Stimulated activated CD4-positive, alpha-beta T cell treated with anti-CD3 and anti-CD28 coated beads, Interleukin-1b, Interleukin-23, amount 100 ng/mL, for 48 hours (primary cell): ENCODE measurements at places on chromosomes 11 and 22.
A peak's percentile ranks its signal among the peaks of the same experiment; 100 is the strongest.

DNA sequence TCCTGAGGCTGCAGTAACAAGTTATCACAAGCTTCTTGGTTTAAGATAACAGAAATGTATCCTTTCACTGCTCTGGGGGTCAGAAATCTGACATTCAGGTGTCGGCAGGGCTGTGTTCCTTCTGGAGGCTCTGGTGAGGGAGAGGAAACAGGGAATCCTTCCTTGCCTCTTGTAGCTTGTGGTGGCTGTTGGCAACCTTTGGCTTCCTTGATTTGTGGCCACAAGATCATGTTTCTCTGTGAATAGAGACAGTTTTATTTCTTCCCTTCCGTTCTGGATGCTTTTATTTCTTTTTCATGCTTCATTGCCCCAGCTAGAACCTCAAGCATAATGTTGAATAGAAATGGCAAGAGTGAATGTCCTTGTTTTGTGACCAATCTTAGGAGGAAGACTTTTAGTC, 44.0 kb downstream of the MPPED1 start:
- DNase-seq = no peak

DNA sequence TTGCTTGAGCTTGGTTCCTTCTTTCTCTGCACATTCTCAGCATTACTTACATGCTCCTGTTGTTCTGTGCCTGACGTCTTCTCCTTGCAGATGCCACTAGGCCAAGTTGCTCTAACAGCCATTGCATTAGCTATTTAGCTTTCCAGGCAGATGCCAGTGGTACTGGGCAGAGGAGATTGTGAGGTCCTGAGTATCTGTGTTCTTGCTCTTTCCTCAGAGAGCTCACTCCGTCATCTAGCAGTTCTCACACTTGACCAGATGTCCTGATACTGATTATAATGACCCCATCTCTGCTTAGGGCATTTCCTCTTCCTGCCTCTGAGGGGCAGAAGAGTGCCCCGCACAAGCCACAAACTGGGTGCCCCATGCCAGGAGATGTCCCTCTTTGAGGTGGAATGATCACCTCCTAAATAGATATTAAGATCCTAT, 30.7 kb downstream of the ARHGAP1 start:
- DNase-seq = no peak

DNA sequence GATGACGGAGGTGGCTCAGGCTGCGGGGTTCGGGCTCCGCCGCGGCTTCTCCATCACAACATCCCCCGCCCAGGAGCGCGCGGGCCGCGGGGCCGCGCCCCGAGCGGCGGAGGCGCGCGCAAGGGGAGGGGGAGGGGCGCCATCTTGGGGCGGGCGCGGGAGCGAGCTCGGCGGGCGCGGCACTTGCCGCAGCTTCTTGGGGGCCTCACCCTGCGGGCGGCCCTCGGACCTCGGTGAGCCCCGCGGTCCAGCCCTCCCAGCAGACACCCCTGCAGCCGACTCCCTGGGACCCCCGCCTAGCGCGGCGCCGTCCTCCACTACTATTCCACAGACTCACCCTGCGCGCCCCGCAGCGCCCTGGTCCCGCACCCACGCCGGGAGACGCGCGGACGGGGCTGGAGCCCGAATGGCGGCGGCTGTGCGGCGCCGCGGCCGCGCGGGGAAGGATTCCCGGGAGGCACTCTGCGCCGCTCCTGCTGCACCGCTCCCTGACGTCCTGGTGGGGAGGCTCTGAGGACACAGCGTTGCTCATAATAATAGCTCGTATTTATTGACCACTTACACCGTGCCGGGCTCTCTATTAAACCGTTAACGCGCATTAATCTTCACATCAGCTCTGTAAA, at the start of gene APBB1:
APBB1 (minus strand) TSS at position 86 of the 623 bp plus-strand sequence. CDS start 7,747 bp downstream, outside the sequence.
- peak; percentile 57 for DNase-seq

DNA sequence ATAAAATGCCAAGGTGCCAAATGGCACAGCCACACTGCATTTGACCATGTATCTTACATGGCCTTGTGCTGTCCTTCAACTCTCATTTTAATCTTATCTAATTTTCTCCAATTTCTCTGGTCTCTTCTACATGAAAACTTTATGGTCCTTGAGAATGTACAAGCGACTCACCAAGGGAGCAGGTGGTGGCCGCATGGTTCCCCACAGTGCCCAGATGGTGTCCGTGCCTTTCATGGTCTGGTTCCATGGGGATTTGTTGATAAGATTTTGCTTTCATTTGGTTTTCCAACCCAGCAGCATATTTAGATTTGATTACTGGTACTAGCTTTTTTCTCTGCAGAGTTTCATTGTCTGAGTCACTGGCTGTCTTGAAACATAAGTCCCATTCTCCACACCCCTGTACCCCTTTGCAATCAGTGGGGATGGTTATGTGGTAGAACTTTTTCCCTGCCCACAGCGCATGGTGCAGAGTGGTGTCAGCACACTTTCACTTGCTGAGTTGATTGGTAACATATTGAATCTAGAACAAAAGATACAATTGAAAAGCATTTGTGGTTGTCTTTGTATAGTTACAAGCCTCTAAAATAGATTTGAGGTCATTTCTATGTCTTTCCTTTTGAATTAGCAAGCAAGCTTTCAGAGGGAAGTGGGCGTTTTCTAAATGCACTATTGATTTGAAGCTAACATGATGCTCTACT, 24.1 kb downstream of the ZNRF3 start:
- peak; percentile 87 for DNase-seq

GRCh38 chr11:74581954-74582547, 10.3 kb upstream of the POLD3 start:
- DNase-seq = no peak

GRCh38 chr11:86061483-86062205, 7.2 kb downstream of the PICALM start:
- DNase-seq = no peak

GRCh38 chr11:28621753-28622152, 513.6 kb downstream of the METTL15 start:
- DNase-seq = no peak

DNA sequence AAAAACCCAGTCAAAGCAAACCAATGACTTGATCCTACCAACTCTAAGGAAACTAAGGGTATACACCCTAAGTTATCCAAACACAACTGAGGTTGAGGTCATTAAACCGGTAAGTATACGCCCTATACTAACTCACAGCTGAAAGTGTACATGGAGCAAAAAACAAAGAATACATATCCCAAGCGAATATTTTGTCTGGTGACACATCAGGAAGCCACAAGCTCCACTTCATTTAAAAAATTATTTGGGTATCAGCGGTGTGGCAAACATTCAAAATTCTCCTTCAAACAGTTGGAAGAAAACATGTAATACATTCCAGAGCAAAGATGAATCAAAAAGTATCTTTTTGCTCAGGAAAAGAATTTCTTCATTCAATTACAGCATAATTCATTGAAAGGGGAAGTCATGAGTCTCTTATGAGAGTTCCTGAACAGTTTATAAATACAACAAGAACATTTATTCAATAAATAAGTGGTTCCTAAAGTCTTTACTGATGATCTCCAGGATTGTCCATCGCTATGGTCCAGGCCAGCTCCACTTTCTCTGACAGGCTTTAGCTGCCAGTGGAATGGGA, 4.5 kb upstream of the JAML start:
- DNase-seq = no peak

DNA sequence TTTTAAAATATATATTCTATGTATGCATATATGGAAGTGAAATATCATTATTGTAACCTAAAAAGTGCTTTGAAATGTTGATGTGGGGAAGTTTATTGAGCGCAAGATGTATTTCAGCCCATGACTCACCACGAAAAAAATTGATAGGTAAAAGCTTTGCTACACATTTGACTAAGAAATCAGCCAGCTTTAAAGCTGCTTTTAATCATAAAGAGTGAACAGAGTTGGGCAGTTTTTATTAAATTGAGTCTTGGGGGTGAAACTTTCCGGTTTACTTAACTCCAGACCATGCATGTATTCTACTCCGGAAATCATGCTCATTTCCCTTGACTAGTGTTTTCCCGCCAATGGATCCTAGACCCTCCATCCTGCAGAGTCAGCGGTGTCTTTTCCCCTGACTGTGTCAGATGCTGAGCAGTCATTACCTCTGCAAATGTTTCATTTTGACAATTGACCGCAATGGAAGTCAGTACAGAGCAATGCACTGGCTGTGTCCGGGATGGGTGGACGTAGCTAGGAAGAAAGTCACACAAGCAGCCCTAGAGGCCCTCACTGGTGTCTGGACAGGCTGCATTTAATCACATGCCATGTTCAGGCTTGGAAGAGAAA, 47.2 kb upstream of the MPEG1 start:
- DNase-seq = no peak

GRCh38 chr11:96196181-96196662, 146.8 kb downstream of the MAML2 start:
- DNase-seq = no peak

DNA sequence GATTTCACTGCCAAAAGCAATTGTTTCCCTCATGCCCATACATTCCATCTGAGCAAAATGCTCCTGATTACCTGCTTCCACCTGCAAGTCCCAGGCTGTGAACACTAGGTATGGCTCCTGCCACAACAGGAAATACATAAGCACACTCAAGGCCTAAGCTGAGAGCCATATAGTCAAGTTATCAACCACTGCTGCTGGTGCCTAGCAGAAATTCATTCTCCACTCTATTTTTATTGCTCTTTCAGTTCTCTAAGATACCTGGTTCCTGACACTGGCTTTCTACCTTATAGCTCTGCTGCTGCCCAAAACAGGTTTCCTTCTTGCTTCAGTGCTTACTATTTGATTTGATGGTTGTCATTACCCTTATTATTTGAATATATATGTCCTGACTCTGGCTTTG, 31.6 kb downstream of the SLC36A4 start:
- DNase-seq = no peak

DNA sequence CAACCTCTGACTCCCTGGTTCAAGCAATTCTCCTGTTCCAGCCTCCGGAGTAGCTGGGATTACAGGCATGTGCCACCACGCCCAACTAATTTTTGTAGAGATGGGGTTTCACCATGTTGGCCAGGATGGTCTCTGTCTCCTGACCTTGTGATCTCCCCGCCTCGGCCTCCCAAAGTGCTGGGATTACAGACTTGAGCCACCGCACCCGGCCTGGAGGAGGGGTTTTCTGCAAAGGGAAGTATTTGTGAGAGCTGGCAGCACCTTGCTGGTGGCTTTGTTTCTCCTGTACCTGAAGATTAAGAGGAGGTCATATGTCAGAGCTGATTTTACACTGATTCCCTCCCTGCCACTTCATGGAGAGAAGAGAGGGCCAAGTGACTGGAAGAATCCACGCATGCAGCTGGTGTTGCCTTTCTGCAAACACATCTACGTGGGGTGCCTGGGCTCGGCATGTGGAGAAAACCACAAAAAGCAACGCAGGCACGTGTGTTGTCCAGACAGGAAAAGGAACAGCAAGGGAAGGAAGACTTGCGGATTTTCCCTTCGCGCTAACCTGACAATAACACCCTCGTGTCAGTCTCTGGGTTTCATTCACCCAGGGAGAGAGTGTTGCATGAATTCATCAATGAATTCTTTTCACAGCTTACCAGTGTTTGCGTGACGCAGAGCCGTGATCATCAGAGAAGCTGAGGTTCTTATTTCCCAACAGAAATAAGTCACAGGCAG, 61.9 kb downstream of the TSPAN18 start:
- DNase-seq = no peak
